ENCODE measurements at places on chromosomes 7 and 10. TPM values are rescaled to one million over a fixed set of nuclear protein-coding genes. Genes with fewer than 3 reads are reported as not detected.

CNNM1 gene
- total RNA-seq = 0.10 TPM

DNA sequence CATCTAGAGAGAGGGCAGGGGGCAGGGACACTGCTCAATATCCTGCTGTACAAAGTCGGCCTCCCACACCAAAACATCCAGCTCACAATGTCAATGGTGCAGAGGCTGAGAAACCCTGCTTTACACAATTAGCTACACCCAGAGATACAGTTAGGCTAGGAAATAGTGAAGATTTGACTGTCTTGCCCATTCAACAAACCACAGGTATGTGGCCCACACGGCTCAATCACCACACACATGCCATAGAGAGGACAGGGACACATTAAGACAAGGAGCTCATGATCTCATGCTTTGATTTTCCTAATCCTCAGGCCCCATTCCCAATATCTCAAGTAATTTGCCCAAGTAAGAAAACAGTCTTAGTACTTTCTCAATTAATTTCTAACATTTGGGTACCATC lies 110.4 kb downstream of the OSBPL3 start:
- no peak for DNase-seq
- no peak overlapping the region for H3K4me3 ChIP-seq
- peaks cover 5% of the 10 kb centered on the region for H3K27me3 ChIP-seq
- no peak overlapping the region for H3K27ac ChIP-seq
- peaks cover 7% of the 10 kb centered on the region for H3K4me1 ChIP-seq
- no peaks in the 10 kb centered on the region for H3K36me3 ChIP-seq

HECW1 gene
- total RNA-seq = 68.7 TPM

DNA sequence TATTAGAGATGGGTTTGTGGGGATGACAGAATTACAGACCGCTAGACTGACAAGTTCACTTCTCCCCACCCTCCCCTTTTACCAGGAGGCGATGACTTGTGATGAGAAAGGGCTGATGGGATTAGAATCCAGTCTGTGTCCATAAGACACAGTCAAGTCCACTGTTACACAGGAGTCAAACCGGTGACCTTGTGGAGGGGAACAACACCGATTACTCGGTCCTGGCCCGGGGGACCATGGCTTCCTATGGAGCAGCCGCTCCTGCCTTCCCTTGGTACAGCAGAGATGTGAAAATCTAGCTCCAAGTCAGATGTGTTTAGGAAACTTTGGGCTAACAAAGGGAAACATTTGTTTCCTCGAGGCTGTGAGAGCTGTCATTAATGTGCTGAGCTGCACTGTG lies 105.5 kb downstream of the ACTR3B start:
- DNase-seq = no peak
- H3K27me3 ChIP-seq = peaks cover 12% of the 10 kb centered on the region
- H3K4me1 ChIP-seq = no peaks in the 10 kb centered on the region
- H3K36me3 ChIP-seq = peaks cover 6% of the 10 kb centered on the region
- no peak overlapping the region for H3K4me3 ChIP-seq

DNA sequence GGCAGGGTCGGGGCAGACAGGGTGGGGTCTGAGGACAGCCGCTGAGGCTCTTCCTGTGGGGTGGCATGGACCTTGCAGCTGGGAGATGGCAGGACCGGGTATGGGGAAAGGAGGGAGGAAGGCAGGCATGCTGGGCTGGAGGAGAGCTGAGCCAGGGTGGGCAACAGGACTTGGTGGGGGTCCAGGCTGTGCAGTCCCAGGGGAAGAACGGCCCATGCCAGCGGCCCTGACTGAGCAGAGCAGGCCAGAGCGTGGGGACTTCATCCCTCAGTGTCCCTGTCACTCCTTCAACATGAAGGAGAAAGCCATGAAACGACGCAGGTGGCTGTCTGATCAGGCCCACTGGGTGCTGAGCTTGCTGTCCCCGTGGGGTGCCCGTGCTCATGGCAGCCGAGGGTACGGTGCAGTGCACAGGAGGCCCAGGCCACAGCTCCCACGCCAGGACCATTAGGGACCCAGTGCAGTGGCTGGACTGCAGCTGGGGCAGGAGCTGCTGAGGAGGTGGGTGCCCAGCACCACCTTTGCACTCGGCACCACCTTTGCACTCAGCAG lies 519.6 kb downstream of the PTPRN2 start:
- no peak for DNase-seq
- H3K36me3 ChIP-seq = peaks cover 20% of the 10 kb centered on the region
- H3K27me3 ChIP-seq = peaks cover 4% of the 10 kb centered on the region
- peaks cover 10% of the 10 kb centered on the region for H3K4me1 ChIP-seq
- no peak overlapping the region for H3K27ac ChIP-seq
- no peak overlapping the region for H3K4me3 ChIP-seq
